ENCODE measurements at places on chromosomes 5 and 9.

- DNase-seq, result no peak
These were observed 25.5 kb downstream of the HK3 start for GRCh38 chr5:176873541-176874172.

- no peak for DNase-seq
These were observed 250.3 kb upstream of the SEMA6A start for GRCh38 chr5:116824751-116825438.

DNA sequence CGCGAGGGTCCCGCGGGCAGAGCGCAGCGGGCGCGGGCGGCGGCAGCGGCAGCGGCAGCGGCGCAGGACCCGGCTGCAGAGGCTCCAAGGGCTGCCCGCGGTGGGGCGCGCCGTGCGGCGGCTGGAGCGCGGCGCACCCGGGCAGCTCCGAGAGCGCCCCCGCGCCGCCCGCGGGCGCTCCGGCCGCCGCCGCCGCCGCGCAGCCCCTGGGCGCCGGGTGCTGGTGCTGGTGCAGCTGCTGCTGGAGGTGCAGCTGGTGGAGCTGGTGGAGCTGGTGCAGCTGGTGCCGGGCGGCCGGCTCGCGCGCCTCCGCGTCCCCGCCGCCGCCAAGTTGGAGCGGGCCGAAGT, 644 bp downstream of the IER5L start:
- no peak for DNase-seq

DNA sequence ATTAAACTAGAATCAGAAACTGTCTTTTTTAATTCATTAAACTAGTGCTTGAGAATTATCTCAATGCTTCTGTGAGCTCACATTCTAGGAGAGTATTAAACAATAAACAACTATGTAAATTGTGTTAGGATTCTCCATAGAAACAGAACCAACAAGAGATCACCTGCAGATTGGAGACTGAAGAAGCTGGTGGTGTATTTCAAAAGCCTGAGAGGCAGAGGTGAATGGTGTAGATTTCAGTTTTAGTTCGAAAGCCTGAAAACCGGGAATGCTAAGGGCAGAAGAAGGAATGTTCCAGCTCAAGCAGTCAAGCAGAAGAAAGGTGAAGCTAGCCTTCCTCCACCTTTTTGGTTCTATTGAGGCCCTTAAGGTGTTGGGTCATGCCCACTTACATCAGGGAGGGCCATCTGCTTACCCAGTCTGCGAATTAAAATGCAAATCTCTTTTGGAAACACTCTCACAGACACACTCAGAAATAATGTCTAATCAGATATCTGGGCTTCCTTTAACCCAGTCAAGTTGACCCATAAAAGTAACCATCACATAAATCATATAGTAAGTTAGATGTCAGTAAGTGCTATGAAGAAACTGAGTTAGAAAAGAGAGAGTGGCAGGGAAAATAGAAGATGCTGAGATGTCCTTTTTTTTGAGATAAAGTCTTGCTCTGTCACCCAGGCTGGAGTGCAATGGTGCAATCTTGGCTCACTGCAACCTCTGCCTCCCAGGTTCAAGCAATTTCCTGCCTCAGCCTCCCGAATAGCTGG, 291.5 kb downstream of the ARRDC3 start:
- DNase-seq, result no peak

All from A172 (cell line).